ENCODE measurements at places on chromosomes 6 and 20.
A peak's percentile ranks its signal among the peaks of the same experiment; 100 is the strongest.

- DNase-seq = no peak
These were observed 36.5 kb upstream of the SCGN start for GRCh38 chr6:25615471-25615870.

DNA sequence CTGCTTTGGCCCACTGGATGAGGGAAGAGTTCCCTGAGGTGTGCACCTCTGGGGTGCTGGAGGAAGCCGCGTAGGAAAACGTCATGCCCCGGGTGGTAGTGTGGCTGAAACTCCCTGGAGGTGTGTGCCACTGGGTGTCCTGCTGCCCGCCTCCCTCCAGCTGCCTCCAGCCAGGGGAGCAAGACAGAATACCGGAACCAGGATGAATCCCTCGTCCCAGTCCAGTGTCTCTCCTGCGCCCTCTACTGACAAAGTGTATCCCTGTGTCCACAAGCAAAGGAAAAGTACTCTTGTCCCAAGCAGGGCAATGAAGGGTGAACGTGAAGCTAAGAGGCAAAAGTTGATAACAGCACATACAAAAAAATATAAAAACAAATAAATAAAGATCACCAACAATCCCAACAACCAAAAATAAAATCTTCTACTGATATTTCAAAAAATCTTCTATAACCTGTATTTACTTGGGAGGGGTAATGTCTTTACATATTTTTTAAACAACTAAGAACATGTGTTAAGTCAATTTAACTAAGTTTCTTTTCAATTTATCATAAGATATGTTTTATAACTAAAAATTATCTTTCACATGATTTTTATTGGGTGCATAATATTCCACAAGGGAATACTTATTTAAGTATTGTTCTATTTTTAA is 437.6 kb downstream of the MAFB start:
- no peak for DNase-seq

DNA sequence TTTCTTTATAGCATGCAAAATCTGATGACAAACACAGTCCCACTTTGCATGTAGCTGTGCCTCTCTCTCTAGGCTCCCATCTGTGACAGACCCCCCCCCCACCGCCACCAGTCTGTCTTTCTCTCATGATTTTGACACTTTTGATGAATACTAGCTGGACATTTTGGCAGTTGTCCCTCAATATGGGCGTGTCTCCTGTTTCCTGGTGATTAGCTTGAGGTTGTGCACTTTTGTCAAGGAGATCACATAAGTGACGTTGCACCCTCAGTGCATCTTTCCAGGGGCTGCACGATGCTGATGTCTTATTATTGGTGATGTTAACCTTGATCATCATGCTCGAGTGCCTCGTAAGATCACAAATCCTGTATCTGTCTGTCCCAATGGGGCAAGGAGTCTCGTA is 155.1 kb downstream of the EYA2 start:
- no peak for DNase-seq

DNA sequence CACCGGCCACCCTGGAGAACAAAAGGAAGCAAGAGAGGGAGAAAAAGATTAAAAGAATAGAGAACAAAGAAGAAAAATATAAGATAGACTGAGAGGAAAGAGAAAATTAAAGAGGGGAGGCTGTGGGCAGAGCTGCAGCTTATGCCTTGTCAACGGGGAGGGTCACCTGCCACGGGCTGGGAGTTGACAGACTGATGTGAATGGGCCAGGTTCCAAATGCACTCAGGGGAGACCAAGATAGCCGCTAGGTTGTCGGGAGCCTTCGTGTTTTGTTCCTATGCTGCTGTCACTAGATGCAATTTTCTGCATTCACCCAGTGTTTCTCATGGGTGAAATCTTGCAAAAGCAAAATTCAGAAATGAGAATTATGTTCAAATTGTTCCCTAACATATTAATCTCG is 119.6 kb upstream of the MTHFD1L start:
- no peak for DNase-seq

- no peak for DNase-seq
These were observed 541.2 kb upstream of the JARID2 start for GRCh38 chr6:14704383-14705271.

- peak; percentile 54 for DNase-seq
These were observed 92.2 kb downstream of the CEP57L1 start for GRCh38 chr6:109187399-109188114.

DNA sequence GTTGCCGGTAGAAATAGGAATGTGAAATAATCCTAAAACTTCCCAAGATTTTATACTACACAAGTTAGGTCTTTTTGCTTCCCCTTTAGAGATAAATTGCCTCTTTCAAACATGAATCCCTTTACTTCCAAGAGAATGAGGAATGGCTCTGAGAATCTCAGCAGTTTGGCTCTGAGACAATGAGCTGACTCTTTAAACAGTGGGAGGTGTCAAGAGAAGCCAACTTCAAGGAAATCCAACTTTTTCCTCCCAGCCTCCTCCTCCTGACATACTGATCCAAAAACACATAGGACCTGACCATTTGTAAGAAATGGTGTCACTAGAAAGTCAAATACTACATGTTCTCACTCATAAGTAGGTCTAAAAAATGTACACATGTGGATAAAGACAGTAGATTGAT is 154.2 kb downstream of the ALDH8A1 start:
- DNase-seq = no peak

DNA sequence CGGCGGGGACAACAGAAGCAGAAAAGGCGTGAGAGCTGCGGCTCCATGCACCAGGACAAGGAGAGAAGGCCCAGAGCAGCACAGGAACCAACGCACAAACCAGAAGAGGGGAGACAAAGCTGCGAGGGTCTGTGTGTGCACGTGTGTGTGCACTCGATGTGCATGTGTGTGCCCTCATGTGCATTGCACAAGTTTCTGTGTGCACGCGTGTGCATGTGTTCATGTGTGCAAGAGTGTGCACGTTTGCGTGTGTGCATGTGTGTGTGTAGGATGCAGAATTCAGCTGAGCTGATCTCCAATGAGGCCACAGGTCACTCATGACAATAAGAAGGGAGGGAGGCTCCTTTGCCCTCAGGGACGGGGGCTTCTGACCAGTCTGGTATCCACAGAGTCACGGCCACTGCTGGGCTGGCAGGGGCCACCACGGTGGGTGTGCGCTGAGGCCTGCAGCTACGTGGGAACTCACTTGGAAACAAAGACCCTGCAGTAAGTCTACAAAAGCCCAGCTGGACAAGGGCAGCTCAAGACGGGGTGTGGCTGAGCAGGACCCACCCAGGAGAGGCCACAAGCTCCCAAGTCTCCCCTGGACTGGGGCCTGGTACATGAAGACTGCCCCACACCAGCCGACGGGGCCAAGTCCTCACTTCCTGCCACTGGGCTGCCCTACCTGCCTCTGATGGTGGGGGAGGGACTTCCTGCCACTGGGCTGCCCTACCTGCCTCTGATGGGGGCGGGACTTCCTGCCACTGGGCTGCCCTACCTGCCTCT is 48.1 kb upstream of the CHRNA4 start:
- no peak for DNase-seq

DNA sequence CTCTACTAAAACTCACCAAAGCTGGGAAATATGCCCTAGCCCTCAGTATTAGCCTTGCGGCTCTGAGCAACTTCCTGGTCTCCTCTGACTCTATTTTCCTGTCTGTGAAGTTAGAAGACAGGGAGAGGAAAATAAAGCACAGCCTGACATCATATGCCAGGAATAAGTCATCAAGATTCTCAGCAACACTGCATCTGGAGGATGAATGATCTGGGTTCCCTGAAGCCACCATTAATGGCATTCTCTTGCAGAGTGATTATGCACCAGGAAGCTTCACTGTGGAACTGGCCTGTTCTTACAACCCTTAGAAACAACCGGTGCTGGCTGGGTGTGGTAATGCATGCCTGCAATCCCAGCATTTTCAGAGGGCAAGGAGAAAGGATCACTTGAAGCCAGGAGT is 12.4 kb downstream of the ADGRF5 start:
- DNase-seq = no peak

DNA sequence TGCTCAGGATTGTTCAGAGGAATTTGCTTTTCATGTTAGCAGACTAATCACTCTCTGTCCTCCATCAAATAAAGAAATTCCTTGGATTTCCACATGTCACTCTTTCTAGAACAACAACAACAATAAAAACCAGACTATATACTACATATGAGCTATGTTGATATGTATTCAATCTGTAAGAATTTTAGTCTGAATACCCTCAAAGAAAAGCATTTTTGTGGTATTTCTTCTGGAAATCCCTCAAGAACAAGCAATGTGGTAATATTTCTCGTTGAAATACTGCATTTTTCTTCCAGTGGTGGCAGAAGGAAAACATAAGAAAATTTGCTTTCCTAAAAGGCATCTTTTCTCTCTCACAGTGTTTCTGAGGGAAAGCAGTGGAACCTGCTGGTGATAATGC is 312.6 kb upstream of the RSPO3 start:
- DNase-seq = no peak

GRCh38 chr20:46731770-46732169 is 22.3 kb downstream of the SLC2A10 start:
- no peak for DNase-seq

GRCh38 chr6:32637883-32638282 is 677 bp downstream of the HLA-DQA1 start:
- no peak for DNase-seq

DNA sequence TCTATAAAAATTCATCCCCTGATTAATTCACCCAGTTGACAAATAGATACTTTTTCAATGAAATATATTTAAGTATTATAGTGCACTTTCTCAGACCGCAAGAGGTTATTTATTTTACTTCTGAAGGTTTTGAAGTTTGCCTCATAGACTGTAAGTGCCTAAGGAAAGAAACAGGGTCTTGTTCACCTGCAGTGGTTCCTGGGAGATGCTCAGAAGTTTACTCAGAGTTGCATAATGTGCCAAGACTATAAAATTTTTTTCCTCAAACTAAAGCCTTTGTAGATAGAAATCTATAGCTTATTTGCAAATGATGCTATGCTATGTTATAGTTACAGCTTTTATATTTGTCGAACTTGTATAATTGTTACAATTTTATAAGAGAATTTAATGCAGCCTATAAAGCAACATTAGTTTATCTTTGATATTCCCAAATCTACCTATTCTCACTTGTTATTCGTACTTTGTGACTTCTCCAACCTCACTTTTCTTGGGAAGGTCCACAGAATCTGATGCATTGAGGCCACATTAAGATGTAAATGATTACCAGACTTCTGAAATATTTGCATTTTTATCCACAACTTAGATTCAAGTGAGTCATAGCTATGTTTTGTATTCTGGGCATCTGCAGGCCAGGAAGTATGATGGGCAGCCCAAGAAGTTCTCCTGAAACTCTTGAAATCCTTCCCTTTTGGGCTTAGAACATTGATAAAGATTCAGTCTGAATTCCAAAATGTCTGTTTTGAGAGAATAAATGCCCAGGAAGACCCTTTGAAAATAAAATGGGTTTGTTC is 35.7 kb downstream of the KCNQ5 start:
- no peak for DNase-seq

- no peak for DNase-seq
These were observed 15.2 kb downstream of the COL19A1 start for GRCh38 chr6:69881322-69882151.

- no peak for DNase-seq
These were observed 21.7 kb upstream of the BNIP5 start for GRCh38 chr6:36358226-36358915.

- peak; percentile 87 for DNase-seq
These were observed 113.7 kb upstream of the DTNBP1 start for GRCh38 chr6:15776458-15776980.

GRCh38 chr20:2619961-2620595 is 32.4 kb upstream of the NOP56 start:
- no peak for DNase-seq
